ENCODE measurements at places on chromosomes 2 and 18.

- no peak for DNase-seq
These were observed 100.7 kb upstream of the CYP1B1 start for GRCh38 chr2:38176619-38177021.

DNA sequence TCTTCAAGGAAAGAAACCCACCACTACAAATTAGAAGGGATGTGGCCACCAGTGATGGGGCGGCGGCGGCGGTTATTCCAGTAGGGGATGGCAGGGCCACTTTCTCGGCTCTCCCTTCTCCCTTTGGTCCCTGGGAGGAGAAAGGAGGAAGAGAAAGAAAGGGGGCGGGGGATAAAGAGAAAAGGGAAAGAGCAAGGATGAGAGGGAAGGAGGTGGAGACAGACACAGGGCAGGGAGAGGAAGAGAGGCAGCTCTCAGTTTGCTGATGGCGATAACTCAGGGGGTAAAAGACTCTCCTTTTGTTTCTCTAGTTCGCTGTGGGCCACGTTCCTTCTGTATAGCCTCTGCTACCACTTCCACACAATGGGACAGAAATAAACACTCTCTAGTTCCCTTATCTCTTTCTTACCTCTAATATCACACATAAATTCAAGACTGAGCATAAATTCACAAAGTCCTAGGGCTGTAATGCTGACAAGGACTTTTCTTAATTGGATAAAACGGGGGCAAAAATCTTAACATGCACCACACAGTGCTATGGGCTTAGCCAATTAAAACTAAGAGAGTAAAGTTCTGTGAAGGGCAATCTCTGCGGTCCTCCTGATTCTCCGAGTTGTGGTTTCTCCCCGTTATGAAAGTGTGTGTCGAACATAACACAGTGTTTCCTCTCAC lies 14.6 kb downstream of the SFT2D3 start:
- DNase-seq, result no peak

GRCh38 chr2:60819155-60819862 lies 62.1 kb upstream of the REL start:
- DNase-seq, result peak; percentile 82

- DNase-seq, result no peak
These were observed 16.4 kb downstream of the MAL start for GRCh38 chr2:95041824-95042442.

- DNase-seq, result peak; percentile 88
These were observed 52.0 kb downstream of the CYBRD1 start for GRCh38 chr2:171574149-171574795.

All from activated naive CD8-positive, alpha-beta T cell treated with anti-CD3 and anti-CD28 coated beads, Interleukin-2, amount 50 U/mL, for 24 hours (primary cell).